ENCODE measurements at places on chromosomes 6 and 20. TPM values are rescaled to one million over a fixed set of nuclear protein-coding genes. Genes with fewer than 3 reads are reported as not detected.

GRCh38 chr20:21714297-21715192 is 9.1 kb downstream of the PAX1 start:
- H3K27ac ChIP-seq: no peak overlapping the region
- no peaks in the 10 kb centered on the region for H3K36me3 ChIP-seq
- DNase-seq: no peak
- H3K27me3 ChIP-seq: peaks cover 97% of the 10 kb centered on the region
- no peaks in the 10 kb centered on the region for H3K4me1 ChIP-seq
- no peak overlapping the region for H3K4me3 ChIP-seq

DNA sequence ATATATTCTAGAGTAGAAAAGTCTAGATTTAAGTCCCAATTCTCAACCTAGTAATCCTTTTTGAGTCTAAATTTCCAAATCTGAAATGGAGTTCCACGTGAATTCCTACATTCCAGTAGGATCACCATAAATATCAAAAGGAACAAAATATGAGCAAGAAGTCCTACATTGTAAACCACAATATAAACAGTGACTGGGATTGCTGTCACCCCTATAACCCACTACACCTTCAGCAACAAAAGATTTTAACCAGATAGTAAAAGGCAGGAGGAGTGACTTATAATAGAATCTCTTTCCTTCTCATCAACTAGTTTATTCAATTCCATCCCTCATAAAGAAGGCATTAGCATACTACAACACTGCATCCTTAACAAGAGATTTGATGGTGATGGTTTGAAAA is 210.6 kb downstream of the KIF16B start:
- no peak overlapping the region for H3K27ac ChIP-seq
- no peak for DNase-seq
- no peaks in the 10 kb centered on the region for H3K27me3 ChIP-seq
- no peak overlapping the region for H3K4me3 ChIP-seq
- H3K4me1 ChIP-seq: no peaks in the 10 kb centered on the region

DNA sequence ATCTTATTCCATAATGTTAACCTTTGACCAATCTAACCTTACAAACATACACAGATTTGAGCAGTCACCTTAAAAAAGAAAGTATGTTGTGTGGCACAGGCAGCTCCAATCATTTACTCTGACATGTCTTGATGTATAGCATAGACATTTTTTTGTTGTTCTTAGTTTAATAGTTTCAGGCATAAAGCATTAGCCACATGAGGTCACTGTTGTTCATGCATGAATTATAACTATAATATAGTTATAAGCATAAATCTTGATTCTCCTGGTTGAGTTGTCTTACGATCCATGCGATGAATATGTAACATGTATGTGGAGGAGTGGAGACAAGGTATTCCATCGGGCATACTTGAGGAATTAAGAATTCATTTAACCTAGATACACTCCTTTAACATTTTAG is 26.1 kb upstream of the NKAIN2 start:
- no peak overlapping the region for H3K27ac ChIP-seq
- H3K4me3 ChIP-seq: no peak overlapping the region
- H3K36me3 ChIP-seq: no peaks in the 10 kb centered on the region
- DNase-seq: peak; percentile 51
- H3K4me1 ChIP-seq: peaks cover 22% of the 10 kb centered on the region
- no peaks in the 10 kb centered on the region for H3K27me3 ChIP-seq

- no peaks in the 10 kb centered on the region for H3K27me3 ChIP-seq
- H3K4me3 ChIP-seq: no peak overlapping the region
- H3K4me1 ChIP-seq: no peaks in the 10 kb centered on the region
- H3K27ac ChIP-seq: no peak overlapping the region
- no peak for DNase-seq
Measured at GRCh38 chr20:45097485-45098102, 3.3 kb downstream of the KCNS1 start.

DNA sequence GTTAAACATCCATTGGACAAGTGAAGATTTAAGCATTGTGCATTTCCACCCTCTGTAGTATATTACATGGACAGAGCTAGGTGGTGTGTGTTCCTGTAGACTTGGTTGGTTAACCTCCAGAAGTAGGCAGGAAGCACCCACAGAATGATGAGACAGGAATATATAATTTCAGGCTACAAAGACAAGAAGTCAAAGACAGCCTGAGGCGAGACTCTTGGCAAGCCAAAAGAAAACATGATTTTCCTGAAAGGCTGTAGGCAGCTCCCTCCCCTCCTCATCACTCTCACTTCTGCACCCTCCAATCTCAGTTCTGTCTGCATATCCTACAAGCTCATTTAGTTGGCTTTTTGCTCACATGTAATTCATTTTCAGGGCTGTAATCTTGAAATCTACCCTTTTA is 110.0 kb upstream of the SLC35B3 start:
- no peaks in the 10 kb centered on the region for H3K36me3 ChIP-seq
- peaks cover 28% of the 10 kb centered on the region for H3K4me1 ChIP-seq
- DNase-seq: no peak
- H3K4me3 ChIP-seq: no peak overlapping the region

- H3K4me1 ChIP-seq: no peaks in the 10 kb centered on the region
- no peak for DNase-seq
- H3K27me3 ChIP-seq: no peaks in the 10 kb centered on the region
- H3K27ac ChIP-seq: no peak overlapping the region
- no peaks in the 10 kb centered on the region for H3K36me3 ChIP-seq
Measured at GRCh38 chr6:136801581-136801980, 9.3 kb upstream of the MAP3K5 start.

- H3K27ac ChIP-seq: no peak overlapping the region
- no peaks in the 10 kb centered on the region for H3K36me3 ChIP-seq
- no peaks in the 10 kb centered on the region for H3K4me1 ChIP-seq
- H3K4me3 ChIP-seq: peak overlapping the region; percentile 30
Measured at GRCh38 chr6:28215425-28215824, 9.7 kb upstream of the ZSCAN9 start.

DNA sequence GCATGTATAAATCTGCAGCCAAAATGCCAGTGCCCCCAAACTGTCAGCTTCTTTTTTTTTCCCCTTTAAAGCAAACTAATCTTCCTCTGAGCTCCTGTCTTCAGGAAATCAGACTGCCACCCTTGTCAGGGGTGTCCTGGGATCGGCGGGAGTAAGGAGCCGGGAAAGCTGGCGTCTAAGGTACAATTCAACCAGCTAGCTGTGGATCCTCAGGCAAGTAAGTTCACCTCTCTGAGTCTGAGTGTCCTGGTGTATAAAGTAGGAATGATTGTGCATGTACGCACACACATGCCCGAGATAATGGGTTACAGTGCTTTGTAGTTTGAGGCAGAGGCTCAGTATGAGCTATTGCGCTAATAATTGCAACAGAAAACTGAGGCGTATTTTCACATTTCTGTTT is 98.3 kb downstream of the ANKRD60 start:
- no peaks in the 10 kb centered on the region for H3K4me1 ChIP-seq
- no peak overlapping the region for H3K4me3 ChIP-seq
- peaks cover 22% of the 10 kb centered on the region for H3K27me3 ChIP-seq
- no peak overlapping the region for H3K27ac ChIP-seq
- no peaks in the 10 kb centered on the region for H3K36me3 ChIP-seq

DNA sequence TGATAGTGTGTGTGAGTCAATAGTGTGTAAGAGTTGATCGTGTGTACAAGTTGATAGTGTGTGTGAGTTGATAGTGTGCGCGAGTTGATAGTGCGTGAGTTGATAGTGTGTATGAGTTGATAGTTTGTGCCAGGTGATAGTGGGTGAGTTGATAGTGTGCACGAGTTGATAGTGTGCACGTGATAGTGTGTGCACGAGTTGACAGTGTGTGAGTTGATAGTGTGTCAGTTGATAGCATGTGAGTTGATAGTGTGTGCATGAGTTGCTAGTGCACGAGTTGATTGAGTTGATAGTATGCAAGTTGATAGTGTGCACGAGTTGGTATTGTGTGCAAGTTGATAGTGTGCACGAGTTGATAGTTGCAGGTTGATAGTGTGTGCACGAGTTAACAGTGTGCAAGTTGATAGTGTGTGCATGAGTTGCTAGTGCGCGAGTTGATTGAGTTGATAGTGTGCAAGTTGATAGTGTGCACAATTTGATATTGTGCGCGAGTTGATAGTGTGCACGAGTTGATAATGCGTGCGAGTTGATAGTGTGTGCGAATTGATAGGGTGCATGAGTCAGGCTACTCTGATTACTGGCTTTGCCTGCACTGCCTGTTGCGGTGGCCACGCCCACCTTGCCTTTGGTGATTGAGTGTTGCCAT is 35.8 kb upstream of the IYD start:
- H3K4me3 ChIP-seq: no peak overlapping the region
- H3K4me1 ChIP-seq: no peaks in the 10 kb centered on the region
- DNase-seq: no peak
- no peaks in the 10 kb centered on the region for H3K36me3 ChIP-seq
- H3K27ac ChIP-seq: no peak overlapping the region
- H3K27me3 ChIP-seq: no peaks in the 10 kb centered on the region

GRCh38 chr6:73719046-73719445 is 23.0 kb downstream of the CD109 start:
- no peak overlapping the region for H3K27ac ChIP-seq
- H3K4me1 ChIP-seq: peaks cover 6% of the 10 kb centered on the region
- no peaks in the 10 kb centered on the region for H3K27me3 ChIP-seq
- no peak for DNase-seq
- H3K4me3 ChIP-seq: no peak overlapping the region

- no peak overlapping the region for H3K27ac ChIP-seq
- DNase-seq: no peak
- H3K27me3 ChIP-seq: no peaks in the 10 kb centered on the region
Measured at GRCh38 chr20:24829649-24830370, 119.3 kb upstream of the CST7 start.

The CD93 gene
- 0.06 TPM for total RNA-seq

DNA sequence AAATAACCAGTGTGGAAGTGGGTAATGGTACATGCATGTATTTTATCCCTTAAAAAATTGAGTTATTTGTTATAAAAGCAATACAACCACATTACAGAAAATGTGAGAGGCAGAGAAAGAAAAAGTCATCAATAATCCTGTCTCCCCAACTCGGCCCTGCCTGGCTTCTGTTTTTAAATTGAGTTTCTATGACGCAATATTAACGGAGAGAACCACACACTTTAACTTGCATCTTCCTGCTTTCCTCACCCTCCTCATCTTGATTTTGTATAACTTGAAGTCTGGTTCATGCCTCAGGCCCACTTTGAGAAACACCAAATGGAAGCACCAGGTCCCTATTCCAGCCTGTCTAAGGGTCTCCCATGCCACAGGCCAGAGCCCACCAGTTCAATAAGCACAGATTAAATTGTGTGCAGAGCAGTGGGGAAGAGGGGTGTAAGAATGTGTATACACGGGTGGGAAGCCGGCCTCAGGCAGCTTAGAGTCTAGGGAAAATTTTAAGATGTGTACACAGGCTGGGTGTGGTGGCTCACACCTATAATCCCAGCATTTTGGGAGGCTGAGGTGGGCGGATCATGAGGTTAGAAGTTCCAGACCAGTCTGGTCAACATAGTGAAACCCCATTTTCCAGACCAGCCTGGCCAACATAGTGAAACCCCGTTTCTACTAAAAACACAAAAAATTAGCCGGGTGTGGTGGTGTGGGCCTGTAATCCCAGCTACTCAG is 15.9 kb downstream of the KCNK5 start:
- no peaks in the 10 kb centered on the region for H3K4me1 ChIP-seq
- H3K4me3 ChIP-seq: no peak overlapping the region
- H3K27me3 ChIP-seq: no peaks in the 10 kb centered on the region
- H3K27ac ChIP-seq: no peak overlapping the region
- H3K36me3 ChIP-seq: no peaks in the 10 kb centered on the region
- DNase-seq: no peak

GRCh38 chr20:36018208-36018988 is 50.0 kb downstream of the CNBD2 start:
- H3K27ac ChIP-seq: no peak overlapping the region
- H3K4me1 ChIP-seq: no peaks in the 10 kb centered on the region
- H3K4me3 ChIP-seq: no peak overlapping the region
- DNase-seq: no peak
- H3K27me3 ChIP-seq: no peaks in the 10 kb centered on the region

GRCh38 chr20:11718474-11719094 is 199.1 kb upstream of the BTBD3 start:
- H3K4me3 ChIP-seq: no peak overlapping the region
- no peaks in the 10 kb centered on the region for H3K4me1 ChIP-seq
- H3K27me3 ChIP-seq: peaks cover 4% of the 10 kb centered on the region
- H3K36me3 ChIP-seq: no peaks in the 10 kb centered on the region

The TIAM2 gene
- total RNA-seq: 9.1 TPM

The TGM2 gene
- total RNA-seq: 0.85 TPM

GRCh38 chr6:125046107-125046925 is 84.1 kb downstream of the RNF217 start:
- H3K27me3 ChIP-seq: no peaks in the 10 kb centered on the region
- H3K4me3 ChIP-seq: no peak overlapping the region
- peaks cover 4% of the 10 kb centered on the region for H3K36me3 ChIP-seq

- no peaks in the 10 kb centered on the region for H3K4me1 ChIP-seq
- no peak overlapping the region for H3K4me3 ChIP-seq
- H3K27me3 ChIP-seq: no peaks in the 10 kb centered on the region
- H3K36me3 ChIP-seq: no peaks in the 10 kb centered on the region
- no peak overlapping the region for H3K27ac ChIP-seq
Measured at GRCh38 chr6:157226761-157227160, 96.6 kb downstream of the TMEM242 start.

The PHACTR2 gene
- total RNA-seq: 2.4 TPM

GRCh38 chr20:58822149-58822548 is 28.6 kb downstream of the GNAS-AS1 start:
- H3K4me3 ChIP-seq: no peak overlapping the region
- H3K36me3 ChIP-seq: no peaks in the 10 kb centered on the region
- H3K27me3 ChIP-seq: no peaks in the 10 kb centered on the region
- H3K4me1 ChIP-seq: no peaks in the 10 kb centered on the region
- DNase-seq: no peak
- no peak overlapping the region for H3K27ac ChIP-seq

GRCh38 chr6:167311286-167311685 is 13.6 kb upstream of the TTLL2 start:
- no peaks in the 10 kb centered on the region for H3K36me3 ChIP-seq
- H3K4me1 ChIP-seq: no peaks in the 10 kb centered on the region
- DNase-seq: no peak
- no peak overlapping the region for H3K27ac ChIP-seq
- H3K27me3 ChIP-seq: peaks cover 3% of the 10 kb centered on the region

- H3K36me3 ChIP-seq: no peaks in the 10 kb centered on the region
- no peak for DNase-seq
- H3K27me3 ChIP-seq: no peaks in the 10 kb centered on the region
- H3K4me3 ChIP-seq: no peak overlapping the region
- H3K27ac ChIP-seq: no peak overlapping the region
Measured at GRCh38 chr20:41014561-41015088, 14.0 kb upstream of the TOP1 start.

All from A673 (cell line).